Naive B cell (primary cell): ENCODE measurements at places on chromosomes 13 and 19. TPM values are rescaled to one million over a fixed set of nuclear protein-coding genes. Genes with fewer than 3 reads are reported as not detected.
A peak's percentile ranks its signal among the peaks of the same experiment; 100 is the strongest.

The ZNF345 gene
- 11.3 TPM for polyA plus RNA-seq

GRCh38 chr13:91346850-91347201 lies 661 bp upstream of the MIR17HG start:
- DNase-seq, result no peak

DNA sequence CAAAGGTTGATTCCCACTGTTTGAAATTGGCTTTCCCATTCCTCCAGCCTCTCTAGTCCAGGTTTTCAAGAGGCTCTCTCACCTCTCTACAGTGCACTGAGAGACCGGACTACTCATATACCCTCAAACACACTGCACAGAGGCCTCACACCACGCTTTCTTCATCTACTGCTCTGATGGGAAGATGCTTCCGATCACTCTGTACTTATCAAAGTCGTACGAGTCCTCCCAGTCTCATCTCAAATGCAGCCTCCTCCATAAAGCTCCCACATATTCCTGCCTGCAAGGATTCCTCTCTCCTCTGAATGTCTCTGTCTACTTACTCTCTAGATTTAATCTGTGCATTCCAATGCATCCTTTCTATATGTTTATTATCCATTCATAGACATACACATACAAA lies 164.4 kb downstream of the EFNB2 start:
- DNase-seq, result no peak

DNA sequence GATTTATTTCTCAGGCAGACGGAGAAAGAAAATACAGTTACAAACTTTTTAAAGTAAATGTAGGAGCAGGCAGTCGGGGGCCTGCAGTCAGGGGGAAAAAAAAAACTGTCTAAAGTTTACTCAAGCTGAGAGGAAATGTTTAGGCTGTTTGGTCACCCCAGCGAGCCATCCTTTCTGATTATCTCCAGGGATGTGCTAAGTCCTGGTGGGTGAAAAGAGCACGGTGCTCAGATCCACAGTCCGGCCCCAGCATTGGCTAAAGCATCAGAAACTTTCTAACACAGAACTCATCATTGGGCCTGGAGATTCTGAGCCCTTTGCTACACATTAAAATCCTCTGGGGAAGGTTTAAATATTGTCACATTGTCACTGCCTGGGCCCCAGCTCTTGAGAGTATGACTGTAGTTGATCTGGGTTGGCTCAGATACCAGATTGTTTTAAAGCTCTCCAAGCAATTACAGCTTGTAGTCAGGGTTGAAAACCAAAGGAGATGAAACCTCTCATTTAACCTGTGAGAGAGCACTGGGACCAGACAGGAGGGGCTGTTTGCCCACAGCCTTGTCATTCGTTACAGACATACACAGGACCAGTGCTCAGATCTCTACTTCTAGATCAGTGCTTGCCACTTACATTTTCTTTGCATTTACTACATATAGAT lies 131.1 kb upstream of the HTR2A start:
- no peak for DNase-seq

DNA sequence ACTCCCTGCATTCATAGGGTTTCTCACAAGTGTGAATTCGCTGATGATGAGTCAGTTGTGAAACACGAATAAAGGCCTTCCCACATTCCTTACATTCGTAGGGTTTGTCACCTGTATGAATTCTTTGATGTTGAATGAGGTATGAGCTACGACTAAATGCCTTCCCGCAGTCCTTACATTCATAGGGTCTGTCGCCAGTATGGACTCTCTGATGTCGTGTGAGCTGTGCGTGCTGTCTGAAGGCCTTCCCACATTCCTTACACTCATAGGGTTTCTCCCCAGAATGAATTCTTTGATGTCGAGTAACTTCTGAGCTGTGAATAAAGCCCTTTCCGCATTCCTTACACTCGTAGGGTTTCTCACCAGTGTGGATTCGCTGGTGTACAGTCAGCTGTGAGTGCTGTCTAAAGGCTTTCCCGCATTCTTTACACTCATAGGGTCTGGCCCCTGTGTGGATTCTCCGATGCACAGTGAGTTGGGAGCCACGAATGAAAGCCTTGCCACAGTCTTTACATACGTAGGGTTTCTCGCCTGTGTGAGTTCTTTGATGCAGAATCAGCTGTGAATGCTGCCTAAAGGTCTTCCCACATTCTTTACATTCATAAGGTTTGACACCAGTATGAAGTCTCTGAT lies 30.5 kb upstream of the COX7A1 start:
- no peak for DNase-seq

DNA sequence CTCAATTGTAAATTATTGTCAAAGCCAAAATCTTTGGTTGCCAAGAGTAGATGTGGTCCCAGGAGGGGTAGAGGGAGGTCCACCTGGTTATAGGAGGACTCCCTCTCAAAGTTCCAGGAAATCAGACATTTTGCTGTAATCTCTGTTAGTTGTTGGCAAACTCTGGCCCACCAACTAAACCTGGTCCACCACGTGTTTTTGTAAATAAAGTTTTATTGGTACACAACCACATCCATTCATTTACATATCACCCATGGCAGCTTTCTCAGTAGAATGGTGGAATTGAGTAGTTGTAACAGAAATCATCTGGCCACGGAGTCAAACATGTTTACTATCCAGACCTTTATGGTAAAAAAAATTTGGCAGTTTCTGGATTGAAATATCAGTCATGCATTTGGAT lies 70.6 kb downstream of the ZNF557 start:
- DNase-seq, result no peak

- no peak for DNase-seq
Measured at GRCh38 chr19:10013834-10014618, 743 bp downstream of the RDH8 start.

DNA sequence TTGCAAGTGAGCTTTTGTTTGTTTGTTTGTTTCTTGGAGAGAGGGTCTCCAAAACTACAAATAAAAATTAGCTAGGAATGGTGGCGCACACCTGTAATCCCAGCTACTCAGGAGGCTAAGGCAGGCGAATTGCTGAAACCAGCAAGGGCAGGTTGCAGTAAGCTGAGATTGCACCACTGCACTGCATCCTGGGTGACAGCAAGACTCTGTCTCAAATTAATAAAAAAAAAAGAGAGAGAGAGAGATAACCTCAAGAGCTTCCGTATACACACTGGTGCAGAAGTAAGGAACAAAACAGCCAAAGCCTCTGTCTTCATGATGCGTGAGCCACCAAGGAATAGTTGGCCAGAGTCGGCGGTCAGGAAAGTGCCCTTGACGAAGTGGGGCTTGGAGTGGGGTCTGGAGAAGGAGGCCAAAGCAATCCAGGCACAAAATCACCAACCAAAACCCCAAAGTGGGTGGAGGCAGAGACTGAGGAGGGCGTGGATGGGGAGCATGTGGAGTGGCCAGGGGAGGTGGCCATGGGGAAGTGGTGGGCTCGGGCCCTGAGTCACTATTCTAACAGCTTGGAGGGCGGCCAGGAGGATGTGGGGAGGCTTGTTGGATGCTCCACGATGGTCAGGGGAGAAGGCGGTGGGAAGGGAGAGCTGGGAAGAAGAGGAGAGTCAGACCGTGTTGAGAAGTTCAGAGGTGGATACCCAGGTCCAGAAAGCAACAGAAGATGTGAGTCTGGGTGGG lies 21.2 kb upstream of the TOMM40 start:
- DNase-seq, result no peak

DNA sequence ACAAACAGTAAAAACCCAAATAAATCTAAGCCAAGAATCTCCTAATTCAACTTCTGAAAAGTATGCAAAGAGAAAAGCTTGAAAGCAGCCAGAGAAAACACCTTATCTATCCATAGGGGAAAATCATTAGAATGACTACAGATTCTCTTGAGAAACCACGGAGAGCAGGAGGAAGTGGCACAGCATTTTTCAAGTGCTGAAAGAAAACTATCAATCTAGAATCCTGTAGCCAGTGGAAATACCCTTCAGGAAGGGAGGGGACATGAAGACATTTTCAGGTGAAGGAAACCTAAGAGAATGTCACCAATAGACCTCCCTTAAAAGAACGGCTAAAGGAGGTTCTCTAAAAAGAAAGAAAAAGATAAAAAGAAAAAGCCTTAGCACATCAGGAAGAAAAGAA lies 66.2 kb upstream of the XPO4 start:
- DNase-seq, result no peak

GRCh38 chr19:41960973-41961372 lies 1.9 kb upstream of the RABAC1 start:
- DNase-seq, result no peak

DNA sequence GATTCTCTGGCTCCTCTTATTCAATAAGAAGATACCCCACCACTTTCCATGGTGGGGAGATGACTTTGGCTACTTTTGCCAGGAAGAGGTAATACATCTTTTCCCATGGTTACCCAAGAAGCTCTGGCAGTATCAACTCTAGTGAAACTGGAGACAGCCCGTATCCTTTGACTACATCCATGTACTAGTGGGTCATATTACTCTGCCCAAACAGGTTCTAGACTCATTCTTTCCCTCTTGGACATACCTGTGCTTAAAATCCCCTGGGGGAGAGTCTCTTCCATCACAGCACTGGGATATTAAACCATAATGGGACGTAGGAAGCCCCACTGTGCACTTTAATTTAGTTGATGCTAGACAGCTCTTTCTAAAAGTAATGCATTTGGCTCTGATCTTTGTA lies 144.7 kb upstream of the KLF12 start:
- DNase-seq, result no peak

- DNase-seq, result no peak
Measured at GRCh38 chr13:112688560-112689302, 1.1 kb upstream of the ATP11A start.

The ZNF665 gene
- 19.4 TPM for polyA plus RNA-seq

DNA sequence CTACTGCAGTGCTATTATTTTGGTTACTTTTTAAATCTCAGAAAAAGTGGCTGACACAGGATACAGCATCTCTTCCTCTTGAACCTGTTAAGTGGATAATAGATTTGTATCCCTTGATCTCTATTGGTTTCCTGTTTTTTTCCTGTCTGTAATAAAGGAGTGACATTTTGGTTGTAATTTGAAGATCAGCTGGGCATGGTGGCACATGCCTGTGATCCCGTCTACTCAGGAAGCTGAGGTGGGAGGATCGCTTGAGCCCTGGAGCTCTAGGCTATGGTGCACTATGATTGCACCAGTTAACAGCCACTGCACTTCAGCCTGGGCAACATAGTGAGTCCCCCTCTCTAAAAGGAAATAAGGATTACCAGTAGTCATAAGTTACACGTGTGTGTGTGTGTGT lies 46.8 kb downstream of the METTL21C start:
- DNase-seq, result no peak

- DNase-seq, result no peak
Measured at GRCh38 chr19:52741951-52742485, 7.2 kb upstream of the ZNF611 start.

GRCh38 chr19:9487016-9487415 lies 11.4 kb downstream of the ZNF560 start:
- no peak for DNase-seq

GRCh38 chr13:42981317-42981716 lies 10.7 kb downstream of the EPSTI1 start:
- no peak for DNase-seq

The ZNF20 gene
- polyA plus RNA-seq, result 2.6 TPM

- no peak for DNase-seq
Measured at GRCh38 chr19:12786952-12787351, 4.3 kb upstream of the JUNB start.

DNA sequence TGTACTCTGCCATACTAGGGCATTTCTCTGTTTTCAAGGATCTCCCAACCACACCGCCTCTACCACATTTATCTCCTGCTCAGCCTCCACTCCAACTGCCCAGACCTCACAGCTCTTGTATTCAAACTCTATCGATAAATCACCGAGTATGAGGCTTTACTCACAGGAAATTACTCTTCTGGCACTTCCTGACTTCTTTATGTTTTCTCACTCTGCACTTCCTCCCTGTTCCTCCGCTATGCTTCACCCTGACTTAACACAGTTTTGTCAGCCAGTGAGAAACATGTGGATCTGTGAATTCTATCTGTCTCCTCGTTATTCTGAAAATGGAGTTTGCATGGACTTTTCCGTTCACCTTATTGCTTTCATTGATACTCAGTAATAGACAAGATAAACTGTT lies 2.6 kb upstream of the CARD8 start:
- peak; percentile 23 for DNase-seq

- DNase-seq, result no peak
Measured at GRCh38 chr13:114122127-114122511, 10.3 kb downstream of the RASA3 start.

DNA sequence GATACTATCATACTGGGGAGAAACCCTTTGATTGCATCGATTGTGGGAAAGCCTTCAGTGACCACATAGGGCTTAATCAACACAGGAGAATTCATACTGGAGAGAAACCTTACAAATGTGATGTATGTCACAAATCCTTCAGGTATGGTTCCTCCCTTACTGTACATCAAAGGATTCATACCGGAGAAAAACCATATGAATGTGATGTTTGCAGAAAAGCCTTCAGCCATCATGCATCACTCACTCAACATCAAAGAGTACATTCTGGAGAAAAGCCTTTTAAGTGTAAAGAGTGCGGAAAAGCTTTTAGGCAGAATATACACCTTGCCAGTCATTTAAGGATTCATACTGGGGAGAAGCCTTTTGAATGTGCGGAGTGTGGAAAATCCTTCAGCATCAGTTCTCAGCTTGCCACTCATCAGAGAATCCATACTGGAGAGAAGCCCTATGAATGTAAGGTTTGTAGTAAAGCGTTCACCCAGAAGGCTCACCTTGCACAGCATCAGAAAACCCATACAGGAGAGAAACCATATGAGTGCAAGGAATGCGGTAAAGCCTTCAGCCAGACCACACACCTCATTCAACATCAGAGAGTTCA lies 12.9 kb upstream of the ZNF470 start:
- DNase-seq, result no peak

DNA sequence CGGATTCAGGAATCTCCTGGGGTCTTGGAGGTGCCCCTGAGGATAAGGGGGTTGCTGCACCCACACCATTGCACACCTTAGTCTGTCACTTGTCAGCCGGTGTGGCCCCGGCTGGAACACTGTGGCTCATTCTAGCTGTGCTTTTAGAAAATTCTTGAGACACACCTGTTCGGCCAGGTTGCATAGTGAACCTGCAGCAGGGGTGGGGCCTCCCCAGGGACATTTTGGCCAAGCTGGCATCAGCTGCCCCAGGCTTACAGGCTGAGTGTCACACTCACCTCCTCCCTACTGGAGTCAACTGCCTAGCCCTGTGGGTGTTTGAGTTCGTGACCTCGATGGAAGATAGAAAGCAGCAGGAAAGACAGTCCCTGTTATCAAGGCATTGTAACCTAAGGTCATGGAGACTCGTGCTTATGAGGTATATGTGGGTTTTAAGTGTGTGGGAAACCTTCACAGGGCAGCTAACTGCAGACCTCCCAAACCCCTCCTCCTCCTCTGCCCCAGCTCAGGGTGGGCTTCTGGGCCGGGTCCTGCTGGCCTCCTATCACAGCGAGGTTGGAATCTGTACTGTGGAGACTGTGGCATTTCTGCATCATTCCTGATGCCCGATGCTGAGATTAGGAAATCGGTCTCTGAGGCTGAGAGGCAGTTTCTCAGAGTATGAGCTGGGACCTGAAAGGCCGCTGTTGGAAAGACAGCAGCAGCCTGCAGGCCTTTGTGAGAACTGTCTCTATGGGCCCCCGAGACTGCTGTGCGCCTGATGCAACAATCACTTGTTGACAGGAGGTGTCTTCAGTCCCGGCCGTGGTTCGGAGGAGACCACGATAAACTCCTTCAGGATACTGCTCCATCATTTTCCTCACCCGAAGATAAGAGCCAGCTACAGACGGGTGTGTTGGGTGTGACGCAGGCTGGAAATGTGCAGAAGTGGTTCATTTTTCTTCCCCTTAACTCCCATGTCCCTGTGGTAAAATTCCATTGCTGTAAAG lies 72.2 kb downstream of the ATP11A start:
- no peak for DNase-seq

GRCh38 chr19:38514812-38515633 lies 81.5 kb downstream of the RYR1 start:
- DNase-seq, result peak; percentile 58

The IL17D gene
- not detected for polyA plus RNA-seq
